CD4-positive, alpha-beta T cell treated with Interleukin-4 for 4 hours (primary cell): ENCODE measurements at places on chromosomes 5 and 9.

DNA sequence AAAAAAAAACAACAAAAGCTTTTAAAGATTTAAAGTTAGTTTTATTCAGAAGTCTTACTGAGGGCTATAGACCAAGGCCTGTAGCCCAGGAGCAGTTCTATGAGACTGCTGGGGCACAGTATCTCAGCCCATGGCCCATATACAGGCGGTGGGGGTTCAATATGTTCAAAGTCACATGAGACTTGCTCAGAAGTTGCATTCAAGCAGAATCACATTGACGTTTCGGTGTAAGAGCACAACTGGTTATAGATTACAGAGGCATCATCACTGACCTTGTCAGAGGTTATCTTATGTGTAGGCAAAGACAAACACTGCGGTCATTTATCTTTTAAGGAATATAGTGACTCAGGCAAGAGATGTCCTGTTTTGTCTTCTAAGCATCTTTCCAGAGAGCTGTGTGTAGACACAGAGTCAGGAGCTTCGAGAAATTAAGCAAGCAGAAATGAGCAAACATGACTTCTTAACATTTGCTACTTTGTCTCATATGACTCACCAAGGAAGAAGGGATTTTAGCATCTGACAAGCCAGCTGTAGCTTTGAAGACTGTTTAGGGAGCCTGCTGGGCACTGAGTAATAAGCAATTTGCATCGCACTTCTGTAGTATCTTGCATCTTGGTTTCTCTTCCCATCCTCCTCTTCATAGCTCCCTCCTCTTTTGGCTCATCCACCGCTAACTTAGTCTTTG, 12.9 kb upstream of the F2RL1 start:
- no peak for DNase-seq

DNA sequence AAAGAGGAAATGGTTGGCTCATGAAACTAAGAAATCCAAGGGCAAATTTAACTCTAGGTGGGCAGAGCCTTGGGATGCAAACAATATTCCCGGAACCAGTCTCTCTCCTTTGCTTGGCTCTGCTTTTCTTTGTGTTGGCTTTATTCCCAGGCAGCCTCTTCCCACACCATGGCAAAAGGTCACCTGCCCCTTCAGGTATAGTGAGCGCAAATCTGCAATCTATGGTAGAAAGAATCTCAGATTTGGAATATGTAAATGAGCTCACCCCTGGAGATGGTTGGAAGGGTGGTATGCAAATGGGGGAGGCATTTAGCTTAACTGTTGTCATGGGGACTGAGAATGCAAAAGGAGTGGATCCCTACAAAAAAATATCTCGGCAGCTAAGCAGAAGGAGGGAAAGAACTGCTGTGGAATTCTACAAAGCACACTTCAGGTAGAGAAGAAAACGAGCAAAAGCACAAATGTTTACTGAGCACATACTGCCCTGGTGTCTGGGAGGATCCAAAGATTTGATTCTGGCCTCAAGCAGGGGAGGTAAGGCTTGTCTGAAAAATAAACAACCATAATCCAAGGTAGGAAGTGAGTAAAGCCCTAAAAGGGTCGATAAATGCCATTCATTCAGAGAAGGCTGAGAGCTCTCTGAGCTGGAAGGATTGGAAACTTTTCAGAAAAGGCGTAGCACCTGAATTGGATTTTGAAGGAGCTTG, 139.7 kb downstream of the TLE1 start:
- no peak for DNase-seq

DNA sequence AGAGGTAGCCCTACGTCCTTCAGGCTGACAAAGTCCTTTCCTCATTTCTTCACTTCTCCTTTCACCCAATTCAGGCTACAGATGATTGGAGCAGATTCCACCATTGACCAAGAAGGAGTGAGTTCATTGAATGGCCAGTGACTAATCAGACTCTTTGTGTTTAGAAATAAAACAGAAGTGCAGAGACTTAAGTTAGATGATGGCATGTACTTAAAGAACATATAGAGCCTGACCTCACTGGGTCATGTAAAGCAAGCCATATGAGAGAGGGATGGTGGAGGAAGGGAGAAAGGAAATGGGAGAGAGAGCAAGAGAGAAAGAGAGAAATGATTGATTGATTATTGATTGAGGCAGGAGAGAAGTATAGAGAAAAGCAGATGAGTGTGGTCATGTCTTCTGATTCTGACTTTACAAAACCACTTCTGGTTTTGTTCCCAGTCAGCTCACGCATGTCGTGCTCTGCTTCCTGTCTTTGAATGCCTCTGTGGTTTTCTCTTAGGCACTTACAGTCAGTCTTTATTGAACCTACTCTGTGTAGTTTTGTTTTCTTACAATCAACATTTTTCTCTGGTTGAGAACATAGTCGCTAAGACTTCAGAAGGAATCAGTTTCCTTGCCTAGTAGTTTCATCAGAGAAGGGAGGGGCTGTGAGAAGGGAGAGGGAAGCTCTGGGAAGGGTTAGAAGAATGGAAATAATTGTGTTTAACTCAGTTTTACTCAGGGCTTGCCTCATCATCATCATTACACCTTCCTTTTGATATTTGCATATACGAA, 149.2 kb upstream of the KLF9 start:
- peak; percentile 53 for DNase-seq

DNA sequence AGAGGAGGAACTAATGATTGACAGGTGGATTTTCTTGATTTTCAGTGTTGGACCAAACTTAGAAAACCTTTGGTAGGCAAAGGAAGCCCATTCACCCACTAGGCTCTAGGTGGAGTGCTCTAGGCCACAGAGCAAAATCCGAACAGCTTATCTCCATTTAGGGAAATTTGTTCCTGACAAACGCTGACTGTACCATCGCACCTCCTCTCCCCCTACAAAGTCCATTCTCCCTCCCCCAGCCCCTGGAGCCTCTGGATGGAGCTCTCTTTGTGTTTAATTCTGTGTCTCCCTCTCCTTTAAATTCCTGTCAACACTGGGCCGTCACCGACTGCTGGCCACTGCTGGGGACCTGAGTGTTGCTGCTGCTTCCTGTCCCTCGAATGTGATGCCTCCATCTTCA, 350.1 kb upstream of the IRX2 start:
- DNase-seq = no peak

DNA sequence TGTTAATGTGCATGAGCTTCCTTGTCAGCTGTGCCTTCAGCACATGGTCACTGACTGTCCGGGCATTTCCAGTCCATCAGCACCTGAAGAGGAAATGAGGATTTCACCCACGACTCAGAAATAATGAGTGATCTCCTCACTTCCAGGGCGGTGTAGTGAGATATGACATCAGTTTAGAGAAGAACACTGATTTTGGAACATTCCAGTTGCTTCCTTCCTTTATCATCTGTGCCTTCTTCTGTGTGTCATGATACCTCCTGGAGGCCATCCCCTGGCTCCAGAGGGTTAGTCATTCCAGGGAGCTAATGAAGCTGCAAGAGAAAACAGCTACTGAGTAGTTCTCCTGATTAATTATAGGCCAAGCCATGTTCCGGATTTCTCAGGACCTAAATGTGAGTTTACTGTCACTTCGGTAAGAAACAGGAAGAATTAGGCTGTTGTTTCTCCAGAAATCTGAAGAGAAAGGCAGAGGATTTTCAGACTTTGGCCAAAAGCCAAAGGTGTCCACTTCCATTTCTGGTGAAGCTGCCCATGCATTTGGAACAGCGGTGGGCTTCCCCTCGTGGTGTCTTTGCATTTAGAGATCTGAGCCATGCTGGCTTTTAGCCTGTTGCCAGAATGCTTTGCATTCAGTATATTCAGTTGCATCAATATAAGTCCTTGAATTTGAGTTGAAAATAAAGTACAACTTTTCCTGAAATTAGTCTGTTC, 161.3 kb upstream of the OTULINL start:
- no peak for DNase-seq

DNA sequence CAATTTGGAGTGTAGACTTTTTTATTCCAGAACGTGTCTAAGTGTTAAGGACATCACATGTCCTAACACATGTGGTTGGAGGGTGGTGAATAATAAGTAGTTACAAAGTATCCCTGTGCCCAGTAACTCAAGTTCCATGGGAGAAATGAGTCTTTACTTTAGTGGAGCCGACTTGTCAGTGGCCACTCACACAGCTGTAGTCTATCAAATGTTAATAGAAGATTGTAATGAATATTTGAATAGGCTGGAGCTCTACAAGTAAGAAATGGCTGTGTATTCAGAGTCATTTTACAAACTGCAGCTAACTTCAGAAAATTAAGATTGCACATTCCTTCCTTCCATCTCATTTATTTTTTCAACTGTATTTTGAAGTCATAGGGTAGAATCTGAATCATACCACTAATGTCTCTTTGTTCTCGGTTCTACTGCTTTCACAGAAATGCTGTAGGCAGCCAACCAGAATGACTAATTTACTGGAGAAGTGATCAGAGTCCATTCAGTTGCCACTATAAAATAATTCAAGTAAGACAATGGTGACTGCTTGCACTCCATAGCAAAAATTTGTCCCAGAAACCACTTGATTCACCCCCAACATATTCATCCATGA, 394.8 kb downstream of the NR2F1-AS1 start:
- DNase-seq = no peak

DNA sequence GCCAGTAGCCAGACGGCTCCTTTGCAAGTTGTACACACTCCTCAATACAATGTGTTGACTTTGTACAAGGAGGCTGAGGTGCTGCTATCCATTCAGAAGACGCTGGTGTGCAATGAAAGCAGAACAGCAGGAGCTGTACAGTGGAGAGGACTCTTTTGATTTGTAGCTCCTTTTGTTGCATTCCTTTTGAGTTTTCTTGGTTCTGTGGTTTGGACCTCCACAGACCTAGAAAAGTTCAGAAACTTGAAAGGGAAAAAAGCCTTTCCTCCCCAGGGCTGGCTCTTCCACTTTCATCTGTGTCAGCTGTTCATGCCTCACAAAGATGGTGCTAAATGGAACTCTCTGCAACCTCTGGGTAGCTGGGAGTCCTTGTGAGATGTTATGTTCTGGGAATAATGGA, 117.4 kb downstream of the MAT2B start:
- no peak for DNase-seq

GRCh38 chr9:98794802-98795201, 1.6 kb downstream of the ANKS6 start:
- DNase-seq = no peak

- DNase-seq = no peak
Measured at GRCh38 chr5:115394531-115394930, 98.1 kb upstream of the CCDC112 start.

GRCh38 chr9:16236882-16237281, 633.6 kb downstream of the BNC2 start:
- DNase-seq = no peak

DNA sequence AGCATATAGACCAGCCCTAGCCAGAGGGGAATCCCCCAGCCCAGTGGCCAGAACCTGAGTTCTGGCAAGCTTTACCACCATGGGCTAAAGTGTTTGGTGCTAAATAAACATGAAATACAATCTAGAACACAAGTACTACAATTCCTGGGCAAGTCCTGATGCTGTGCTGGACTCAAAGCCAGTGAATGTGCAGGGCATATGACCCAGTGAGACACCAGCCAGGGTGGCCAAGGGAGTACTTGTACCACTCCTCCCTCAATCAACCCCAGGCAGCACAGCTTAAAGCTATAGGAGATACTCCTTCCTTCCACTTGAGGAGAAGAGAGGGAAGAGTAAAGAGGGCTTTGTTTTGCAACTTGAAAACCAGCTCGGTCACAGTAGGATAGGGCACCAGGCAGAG, 63.6 kb downstream of the SSBP2 start:
- no peak for DNase-seq

DNA sequence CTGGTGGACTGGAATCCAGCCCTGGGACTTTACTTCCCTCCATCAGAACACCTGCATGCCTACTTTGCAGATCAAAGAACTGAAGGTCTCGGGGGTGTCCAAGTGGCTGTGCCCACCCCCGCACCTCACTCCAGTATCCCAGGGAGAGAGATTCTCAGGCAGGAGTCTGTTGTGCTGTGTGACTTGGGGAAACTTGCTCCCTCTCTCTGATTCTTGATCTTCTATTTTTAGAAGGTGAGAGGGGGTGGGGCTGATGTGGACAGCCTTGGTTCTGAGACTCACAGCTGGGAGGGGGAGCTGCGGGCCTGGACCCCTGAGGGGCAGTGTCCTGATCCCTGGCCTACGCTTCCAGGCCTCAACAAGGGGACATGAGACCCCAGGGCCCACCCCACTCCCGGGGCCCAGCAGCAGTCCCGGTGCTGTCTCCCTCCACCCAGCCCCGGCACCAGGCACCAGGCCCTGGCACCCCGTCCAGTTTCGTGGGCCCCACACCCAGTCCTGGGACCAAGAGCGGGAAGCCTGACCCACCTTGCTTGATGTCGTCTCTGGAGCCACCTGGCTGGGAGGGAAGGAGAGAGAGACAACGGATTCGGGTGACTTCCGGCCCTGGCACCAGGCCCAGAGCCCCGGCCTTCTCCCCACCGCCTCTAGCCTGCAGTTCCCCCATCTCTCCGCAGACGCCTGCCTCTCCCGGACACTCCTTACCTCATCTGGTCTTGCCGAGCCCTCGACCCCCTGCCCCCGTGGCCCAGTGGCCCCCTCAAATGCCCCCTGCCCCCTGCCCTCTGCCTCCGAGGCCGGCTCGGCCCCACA, 74.0 kb upstream of the SPTLC1 start:
- no peak for DNase-seq

- no peak for DNase-seq
Measured at GRCh38 chr5:67306965-67307607, 110.5 kb upstream of the CD180 start.

- no peak for DNase-seq
Measured at GRCh38 chr9:37859043-37859442, 44.9 kb downstream of the SLC25A51 start.

DNA sequence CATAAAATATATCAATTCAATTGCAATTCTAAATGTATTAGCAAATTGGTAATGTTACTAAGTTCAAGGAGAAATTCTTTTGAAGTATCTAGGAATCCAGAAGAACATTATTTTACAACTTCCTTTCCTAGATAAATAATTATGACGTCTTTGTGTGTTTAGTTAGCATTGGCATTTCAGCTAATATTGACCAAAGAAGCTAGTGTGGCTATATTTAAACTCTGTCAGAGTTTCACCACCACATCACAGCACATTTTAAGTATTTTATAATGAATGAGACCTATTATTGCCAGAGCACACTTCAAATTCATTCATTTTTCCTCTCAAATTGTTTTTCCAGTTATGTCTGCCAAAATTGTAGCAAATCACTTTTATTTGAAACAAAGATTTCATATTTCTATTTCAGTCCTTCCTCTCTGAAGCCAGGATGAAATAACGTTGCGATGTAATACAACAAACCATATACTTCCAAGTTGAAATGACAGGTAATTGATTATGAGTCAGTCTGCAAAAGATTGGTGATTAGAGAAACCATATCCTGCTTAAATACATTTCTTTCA, 18.9 kb downstream of the PLK2 start:
- DNase-seq = no peak

- no peak for DNase-seq
Measured at GRCh38 chr5:149581931-149582768, 852 bp downstream of the ARHGEF37 start.

DNA sequence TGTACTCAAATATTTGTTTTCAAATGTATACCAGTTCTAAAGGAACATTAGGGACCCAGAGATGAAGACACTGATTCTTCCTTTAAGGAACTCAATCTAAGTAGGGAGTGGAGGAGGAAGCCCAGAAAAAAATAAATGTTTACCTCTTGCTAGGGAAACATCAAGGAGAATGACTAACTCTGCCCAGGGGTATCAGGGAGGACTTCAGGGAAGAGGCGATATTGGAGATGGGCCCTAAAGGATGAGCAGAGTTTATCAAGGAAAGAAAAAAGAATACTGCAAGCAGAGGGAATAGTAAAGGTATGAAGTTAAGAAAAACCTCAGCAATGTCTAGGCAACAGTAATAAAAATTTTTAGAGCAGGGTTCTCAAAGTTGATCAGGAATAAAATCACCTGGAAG, 16.4 kb downstream of the FBXW2 start:
- DNase-seq = no peak
